DMS79 treated with DMSO at 0.1 percent for 48 hours (cell line): ENCODE measurements at places on chromosomes 4 and X.

DNA sequence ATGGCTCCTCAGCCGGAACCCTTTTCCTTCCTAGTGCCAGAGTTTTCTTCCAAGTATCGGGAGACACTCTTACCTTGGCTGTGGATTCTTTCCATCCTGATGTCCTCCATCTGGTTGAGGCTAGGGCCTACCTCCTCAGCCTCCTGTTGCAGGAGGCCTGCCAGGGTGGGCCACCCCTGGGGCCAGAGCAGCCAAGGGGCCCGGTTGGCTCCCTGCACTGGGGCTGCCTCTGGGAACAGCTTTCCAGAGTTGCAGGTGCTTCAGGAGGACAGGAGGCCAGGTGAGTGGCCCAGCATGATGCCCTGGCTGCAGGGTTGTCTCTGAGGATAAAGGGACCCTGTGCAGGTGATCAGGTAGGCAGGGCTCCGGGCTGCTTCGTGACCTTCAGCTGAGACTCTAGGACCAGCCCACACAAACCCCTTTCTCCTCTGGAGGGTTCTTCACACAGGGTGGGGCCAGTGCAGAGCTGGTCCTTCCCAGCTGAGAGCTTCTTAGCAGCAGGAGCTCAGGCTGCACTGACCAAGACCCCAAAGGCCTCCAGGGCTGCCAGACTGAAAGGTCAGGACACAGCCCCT, 5.3 kb upstream of the GPR78 start:
- DNase-seq: no peak

- no peak for DNase-seq
These were observed 43.4 kb downstream of the OSTC start for GRCh38 chr4:108693819-108694218.

GRCh38 chr4:30754021-30754420, 33.9 kb downstream of the PCDH7 start:
- no peak for DNase-seq

DNA sequence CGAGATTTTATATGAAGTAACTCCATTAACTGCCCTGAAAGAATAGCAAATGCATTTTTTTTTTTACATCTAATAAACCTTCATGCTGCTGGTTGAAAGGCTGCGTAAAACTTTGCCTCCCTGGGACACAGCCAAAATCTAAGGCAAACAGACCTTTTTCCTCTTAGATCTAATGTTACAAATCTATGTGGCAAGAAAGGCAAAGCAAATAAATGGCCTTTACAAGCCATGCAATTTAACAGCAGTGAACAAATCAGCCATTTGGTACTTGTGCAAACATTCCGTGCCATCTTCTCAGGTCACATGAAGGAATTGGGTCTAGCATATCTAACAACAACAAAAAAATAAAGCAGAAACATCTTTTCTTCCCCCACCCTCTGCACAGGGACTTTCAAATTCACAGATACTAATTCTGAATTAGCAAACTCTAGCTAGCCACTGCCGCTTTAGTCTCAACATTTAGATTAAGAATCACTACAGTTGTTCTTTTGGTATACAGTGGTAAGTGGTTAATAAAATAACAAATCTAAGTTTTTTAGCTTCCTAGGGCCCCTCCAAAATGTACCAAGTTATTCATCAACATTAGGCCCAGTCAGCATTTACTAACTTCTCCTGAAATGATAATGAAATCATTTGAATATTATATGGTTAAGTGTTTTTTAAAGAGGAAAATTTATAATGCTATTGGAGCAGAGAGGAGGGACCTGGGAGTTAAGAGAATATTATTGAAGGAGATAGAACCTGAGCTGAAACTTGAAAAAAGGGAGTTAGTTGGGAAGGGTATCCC, 593.8 kb downstream of the SMARCA1 start:
- DNase-seq: no peak

GRCh38 chr4:173522951-173523395, 7.1 kb downstream of the HAND2 start:
- no peak for DNase-seq

DNA sequence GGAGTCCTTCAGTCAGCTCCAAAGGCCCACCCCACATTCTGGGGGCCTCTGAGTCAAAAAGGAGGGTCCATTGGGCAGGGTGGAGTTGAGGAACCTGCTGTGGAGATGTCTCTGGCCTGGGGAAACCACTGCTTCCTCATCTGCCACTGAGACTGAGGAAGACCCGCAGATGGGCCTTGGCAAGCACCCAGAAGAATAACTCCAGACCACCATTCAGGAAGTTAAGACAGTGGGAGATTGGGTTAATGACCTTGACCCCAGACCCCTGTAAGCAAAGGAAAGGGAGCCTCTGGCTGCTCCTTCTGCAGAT, 8.1 kb upstream of the HSD17B10 start:
- DNase-seq: no peak

- no peak for DNase-seq
These were observed 50.8 kb downstream of the GRIA2 start for GRCh38 chr4:157271166-157271869.

DNA sequence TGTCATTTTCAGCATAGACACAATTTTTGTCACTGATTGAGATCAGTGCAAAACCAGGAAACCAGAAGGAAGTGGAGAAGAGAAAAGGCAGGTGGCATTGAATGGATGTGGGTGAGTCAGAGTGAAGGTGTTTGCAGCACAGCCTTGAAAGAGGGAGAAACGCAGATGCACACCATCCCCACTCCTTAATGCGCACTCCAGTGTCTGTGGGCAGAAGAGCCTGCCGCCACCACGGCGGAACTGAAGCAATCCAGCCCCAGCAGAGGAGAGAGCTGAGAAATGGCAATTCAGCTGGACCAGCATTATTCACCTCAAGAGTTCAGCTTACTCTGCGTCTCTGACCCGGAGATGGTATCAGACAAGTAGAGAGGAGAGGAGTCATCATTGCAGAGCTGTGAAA, 393.1 kb upstream of the FRG1 start:
- DNase-seq: no peak

DNA sequence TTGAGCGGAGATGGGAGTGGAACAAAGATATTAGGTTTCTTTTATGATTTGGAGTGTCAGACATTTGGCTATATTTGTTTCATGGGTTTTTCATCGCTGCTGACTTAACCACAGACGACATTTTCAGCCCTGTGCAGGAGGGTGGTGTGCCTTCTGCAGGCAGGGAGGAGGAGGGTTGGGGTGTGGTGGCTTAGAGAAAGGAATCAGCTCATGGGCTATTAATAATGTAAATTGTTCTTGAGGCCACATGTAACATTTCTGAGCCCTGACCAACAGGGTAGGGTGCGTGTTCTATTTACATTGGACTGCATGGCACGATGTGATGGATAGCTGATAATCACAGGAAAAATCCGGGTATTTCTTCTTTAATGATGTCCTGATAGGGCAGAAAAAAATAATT, 67.6 kb downstream of the POLA1 start:
- DNase-seq: no peak

- no peak for DNase-seq
These were observed 272.9 kb downstream of the CFAP299 start for GRCh38 chr4:80608281-80608980.

DNA sequence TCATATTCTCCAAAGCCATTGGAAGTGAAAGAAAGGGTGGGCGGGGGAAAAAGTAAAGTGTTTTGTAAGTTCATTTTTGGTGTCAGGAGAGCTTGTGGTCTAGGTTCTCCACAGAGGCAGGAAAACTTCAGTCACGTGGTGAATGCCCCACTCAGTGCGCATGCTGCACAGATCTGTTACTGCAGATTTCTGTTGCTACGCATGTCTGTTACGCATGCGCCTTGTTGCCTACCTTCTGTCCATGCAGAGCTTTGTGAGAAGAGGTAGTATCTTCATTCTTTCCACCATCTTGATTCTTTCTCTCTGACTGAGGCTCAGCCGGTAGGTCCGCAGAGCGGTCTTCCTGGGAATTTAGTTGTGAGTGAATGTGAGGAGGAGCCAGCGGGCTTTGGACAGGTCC, 15.1 kb upstream of the PAGE3 start:
- no peak for DNase-seq

GRCh38 chr4:86857341-86858052, 8.3 kb upstream of the SLC10A6 start:
- DNase-seq: no peak

GRCh38 chrX:34848281-34848680, 94.3 kb upstream of the FAM47B start:
- no peak for DNase-seq

DNA sequence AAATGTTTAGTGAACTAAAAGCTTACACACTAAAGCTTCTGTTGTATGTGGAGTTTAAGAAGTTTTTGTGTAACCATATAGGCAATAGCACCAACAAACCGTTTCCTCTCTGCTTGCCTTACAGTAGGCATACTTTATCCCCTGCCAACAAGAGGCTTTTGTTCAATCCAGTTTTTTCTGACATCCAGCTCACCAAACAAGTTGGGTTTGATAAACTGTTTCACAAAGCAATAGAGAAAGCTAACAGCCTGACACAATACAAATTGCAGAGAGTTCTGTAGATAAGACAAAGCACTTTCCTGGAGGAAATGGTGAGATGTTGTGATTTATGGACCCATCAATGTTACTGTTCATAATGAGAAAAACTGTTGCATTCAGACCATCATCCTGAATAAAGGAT, 53.8 kb downstream of the PACRGL start:
- DNase-seq: no peak

- DNase-seq: no peak
These were observed 61.8 kb downstream of the NEIL3 start for GRCh38 chr4:177371461-177371860.
